ENCODE measurements at places on chromosomes 7 and 10.

GRCh38 chr10:95831515-95831914 lies 75.6 kb downstream of the ENTPD1 start:
- DNase-seq = no peak

DNA sequence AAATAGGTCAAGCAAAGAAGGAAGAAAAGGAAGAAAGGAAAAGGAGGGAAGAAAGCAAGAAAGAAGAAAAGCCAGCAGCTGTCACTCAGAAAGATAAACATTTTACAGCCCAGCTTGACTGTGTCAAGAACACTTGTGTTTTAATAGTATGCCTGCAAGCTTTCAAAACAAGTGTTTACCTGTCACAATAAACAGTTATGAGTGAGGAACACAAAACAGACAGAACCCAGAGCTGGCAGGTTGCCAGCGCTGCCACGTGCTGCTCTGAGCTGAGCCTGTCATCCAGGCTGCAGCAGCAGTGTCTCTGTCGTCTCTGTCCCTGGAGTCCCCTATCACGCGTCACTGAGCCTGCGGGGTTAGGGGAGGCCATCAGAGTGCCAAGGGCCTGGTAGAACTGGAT lies 827.6 kb upstream of the AUTS2 start:
- no peak for DNase-seq

- no peak for DNase-seq
These were observed 51.4 kb upstream of the EGFR start for GRCh38 chr7:54967377-54967776.

- DNase-seq = no peak
These were observed 1324.7 kb downstream of the GATA3 start for GRCh38 chr10:9379183-9379582.

DNA sequence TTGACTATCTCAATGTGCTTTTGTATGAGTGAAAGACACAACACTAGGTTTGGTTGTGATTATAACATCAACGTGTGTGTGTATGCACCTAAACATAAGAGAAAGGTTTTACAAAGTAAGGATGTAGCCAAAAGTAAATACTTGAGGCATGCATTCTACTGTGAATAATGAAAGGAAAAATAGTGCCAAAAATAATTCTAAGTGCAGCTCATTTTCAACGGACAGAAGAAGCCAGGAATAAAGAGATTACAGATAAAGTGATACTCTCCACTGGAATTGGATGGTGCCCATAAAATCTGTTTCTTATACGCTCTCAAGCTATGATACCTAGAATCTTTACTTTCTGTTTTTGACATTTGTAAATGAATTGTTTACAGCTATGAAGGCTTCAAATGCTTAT lies 135.0 kb upstream of the TMEM72 start:
- no peak for DNase-seq

GRCh38 chr10:97278491-97278989 lies 13.9 kb downstream of the ARHGAP19 start:
- DNase-seq = no peak

DNA sequence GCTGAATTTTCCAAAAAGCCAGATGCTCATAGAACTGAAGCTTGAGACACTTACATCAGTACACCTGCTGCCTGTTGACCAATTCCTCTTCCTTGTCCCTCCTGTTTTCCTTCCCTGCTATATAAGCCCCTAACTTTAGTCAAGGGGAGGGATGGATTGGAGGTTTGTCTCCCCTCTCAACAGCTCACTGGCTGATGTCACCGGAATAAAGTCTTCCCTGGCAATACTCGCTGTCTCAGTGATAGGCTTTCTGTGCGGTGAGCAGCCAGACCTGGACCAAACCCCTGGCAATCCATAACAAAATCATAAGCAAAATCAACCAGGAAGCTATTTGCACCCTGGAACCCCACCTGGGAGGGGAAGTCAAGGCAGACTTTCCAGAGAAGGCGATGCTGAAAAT lies 929 bp upstream of the IRF5 start:
- DNase-seq = no peak

- DNase-seq = no peak
These were observed 30.3 kb upstream of the ATXN7L1 start for GRCh38 chr7:105906695-105907094.

DNA sequence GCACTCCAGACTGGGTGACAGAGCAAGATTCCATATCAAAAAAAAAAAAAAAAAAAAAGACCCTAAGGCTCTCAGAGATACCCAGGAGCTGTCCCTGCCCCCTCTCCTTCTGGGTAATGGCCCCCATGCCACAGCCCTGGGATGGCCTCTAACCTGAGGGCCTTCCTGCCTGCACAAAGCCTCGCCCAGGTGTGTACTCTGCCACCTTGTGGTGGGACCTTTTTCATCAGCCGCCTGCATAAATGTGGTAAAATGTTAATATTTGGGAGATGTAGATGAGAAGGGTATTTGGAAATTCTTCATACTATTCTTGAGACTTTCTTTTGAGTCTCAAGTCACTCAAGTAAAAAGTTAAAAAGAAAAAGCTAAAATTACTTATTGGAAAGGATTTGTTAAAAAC lies 46.3 kb upstream of the RNF216 start:
- no peak for DNase-seq

DNA sequence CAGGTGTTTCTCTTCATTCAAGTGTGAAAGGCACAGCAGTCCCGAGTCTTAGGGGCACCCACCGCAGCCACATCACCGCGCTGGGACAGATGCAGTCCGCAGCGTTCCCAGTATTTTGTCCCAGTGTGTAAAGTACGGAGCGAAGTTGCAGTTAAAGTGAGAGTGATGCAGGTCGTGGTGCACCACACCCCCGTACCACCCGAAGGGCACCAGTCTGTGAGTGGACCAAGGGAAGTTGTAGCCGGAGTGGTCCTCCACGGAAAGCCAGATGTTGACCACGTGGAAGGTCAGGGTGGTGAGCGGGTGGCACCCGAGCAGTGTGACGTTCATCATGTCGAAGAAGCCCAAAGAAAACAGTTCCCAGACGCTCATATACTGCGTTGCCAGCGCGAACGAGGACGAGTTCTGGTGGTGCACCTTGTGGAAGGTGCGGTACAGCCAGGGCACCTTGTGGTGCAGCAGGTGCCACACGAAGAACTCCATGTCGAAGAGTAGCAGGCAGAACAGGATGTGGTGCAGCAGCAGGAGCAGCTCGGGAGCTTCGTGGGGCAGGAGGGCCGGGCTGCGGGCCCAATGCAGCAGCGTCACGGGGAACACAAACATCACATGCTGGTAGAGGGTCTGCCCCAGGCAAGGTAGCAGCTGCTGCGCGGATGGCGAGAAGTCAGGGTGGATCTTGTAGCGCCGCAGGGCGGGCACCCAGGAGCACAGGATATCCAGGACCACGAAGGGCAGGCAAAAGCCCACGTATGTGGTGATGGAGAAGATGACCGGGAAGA lies 526 bp downstream of the CH25H start:
- peak; percentile 72 for DNase-seq

GRCh38 chr7:77710067-77710466 lies 13.8 kb downstream of the RSBN1L start:
- no peak for DNase-seq

- no peak for DNase-seq
These were observed 2.8 kb upstream of the PDK4 start for GRCh38 chr7:95599069-95599468.

DNA sequence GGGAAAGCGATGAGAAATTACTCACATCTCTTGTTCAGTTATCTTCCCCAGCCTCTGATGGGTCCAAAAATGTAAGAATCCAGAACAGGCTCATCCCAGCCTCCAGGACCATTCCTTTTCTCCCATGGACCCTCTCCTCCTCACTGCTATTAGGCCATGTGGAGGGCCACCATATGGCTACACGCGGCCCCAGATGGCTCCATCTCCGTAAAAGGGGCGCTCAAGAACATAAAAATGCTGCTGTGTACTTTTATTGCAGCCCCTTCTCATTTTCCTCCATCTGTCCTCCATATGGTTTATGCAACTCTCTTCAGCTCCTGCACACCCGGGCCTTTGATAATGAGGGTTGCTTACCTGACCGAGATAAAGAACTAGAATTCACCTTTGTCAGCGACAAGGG lies 166.2 kb downstream of the RAPGEF5 start:
- DNase-seq = no peak

DNA sequence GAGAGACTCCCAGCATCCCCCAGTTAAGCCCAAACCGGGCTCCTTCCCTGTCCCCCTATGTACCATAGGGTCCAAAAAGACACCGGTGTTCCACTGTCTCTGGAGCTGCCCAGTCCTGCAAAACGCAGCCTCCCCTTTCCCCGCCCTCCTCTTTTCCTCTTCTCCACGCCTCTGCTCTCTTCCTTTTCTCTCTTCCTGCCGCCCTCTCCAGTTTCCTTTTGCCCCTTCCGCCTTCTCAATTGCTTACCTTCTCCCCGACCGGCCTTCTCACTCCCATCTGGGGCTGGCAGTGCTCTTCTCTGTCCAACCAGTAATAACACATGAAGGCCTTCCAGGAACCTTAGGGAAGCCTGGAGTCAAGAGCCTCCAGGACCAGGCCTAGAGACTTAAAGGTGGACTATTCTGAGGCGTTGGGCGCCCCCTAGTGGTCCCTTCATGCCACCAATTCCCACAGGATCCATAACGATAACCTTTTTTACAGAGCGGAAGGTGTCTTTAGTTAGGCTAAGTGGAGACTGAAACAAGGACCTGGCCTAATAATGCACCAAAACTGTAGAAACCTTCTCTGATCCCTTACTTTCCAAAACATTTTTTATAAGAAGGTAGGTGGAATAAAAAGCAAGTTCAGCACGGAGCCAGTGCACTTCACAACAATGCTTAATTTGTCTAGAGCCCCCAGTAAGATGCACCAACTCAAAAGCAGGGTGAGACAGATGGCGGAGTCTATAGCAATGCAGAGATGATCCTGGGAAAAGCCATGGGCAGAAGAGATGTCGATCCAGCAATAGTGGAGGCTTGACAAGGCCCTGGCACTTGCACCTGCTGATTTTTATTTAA lies 27.2 kb upstream of the MSRB2 start:
- DNase-seq = peak; percentile 80

- no peak for DNase-seq
These were observed 89.4 kb downstream of the FAS start for GRCh38 chr10:89079961-89080360.

GRCh38 chr7:1924258-1924817 lies 254.3 kb downstream of the ELFN1 start:
- DNase-seq = no peak

- DNase-seq = no peak
These were observed 3.6 kb downstream of the TSPAN14 start for GRCh38 chr10:80457554-80458262.

- DNase-seq = no peak
These were observed 20.4 kb downstream of the PWWP2B start for GRCh38 chr10:132417257-132417910.

- no peak for DNase-seq
These were observed 7.2 kb downstream of the ADAMTS14 start for GRCh38 chr10:70679498-70679897.

GRCh38 chr7:120171406-120171805 lies 101.6 kb upstream of the KCND2 start:
- no peak for DNase-seq

GRCh38 chr10:62681211-62681940 lies 123.1 kb upstream of the ADO start:
- no peak for DNase-seq

- no peak for DNase-seq
These were observed 467.4 kb downstream of the NEBL start for GRCh38 chr10:20429742-20430141.

DNA sequence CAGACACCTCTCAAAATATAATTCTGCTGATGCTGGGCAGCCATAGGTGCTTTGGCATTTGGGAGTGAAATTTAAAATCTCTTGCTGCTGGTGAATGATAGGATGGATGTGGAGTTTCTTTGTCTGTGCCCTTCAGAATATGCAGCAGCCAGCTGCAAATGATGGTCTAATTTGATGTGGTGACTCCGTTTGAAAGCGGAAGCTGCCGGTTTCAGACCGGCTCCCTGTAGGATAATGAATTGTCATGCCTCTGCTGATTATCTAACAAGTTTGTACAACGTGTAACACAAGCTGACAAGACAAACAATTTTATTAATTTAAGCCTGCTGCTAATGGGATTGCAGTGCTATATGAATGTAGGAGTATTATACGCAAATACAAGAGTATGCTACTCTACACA lies 103.5 kb downstream of the SND1 start:
- no peak for DNase-seq

DNA sequence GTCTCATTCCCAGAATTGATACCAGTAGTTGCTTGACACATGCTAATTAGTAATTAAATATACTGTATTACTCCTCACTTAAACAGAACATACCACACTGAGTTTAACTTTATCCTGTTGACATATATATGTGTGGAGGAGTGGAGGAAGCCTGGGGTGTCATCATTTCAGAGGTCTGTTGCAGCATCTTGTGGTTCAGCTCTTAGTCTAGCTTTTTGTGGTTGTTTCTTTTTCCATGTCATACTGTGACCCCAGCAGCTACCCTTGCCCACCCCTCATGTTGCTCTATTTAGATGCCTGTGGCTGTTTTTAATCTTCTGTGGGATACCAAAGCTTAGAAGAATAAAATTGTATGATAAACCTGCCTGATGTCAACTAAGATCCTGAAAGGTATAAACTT lies 875.4 kb downstream of the LRMDA start:
- no peak for DNase-seq

DNA sequence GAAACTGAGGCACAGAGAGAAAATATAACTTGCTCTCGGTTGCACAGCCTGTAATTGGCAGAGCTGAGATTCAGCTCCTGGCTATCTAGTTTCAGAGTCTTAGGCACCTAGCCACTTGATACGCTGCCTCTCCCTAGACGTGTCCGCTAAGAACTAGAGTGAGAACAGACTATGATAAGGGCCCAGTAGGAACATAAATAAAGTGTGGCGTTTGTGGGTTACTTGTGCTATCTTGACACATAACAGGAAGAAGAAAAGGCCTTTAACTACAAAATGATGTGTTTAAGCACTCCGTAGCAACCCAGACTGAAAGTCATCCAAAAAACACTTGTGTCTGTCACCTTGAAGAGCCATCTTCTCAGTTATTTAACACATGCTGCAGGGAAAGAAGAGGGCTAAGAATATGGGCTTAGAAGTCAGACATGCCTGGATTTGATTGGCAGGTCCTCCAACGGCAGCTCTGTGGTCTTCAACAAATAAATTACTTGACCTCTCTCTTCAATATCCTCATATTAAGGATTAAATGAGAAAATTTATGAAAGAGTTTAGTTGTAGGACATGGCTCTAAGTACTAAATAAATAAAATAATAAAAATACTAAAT lies 96.2 kb downstream of the SGMS1 start:
- DNase-seq = no peak

DNA sequence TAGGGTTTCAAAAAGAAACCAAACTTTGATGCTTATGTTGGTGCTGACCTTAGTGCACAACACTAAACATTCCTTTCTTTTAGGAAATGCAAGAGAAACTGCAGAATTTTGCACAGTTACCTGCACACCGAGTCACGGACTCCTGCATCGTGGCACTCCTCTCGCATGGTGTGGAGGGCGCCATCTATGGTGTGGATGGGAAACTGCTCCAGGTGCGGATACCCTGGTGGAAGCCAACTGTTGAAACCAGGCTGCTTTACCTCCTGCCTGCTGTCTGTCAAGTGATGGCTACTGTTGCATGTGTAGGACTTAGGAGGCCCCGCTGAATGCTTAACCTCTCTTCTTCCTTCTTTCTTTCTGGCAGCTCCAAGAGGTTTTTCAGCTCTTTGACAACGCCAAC lies 11.7 kb downstream of the CASP2 start:
- DNase-seq = no peak

- DNase-seq = no peak
These were observed 17.5 kb downstream of the BMPER start for GRCh38 chr7:33922820-33923219.

GRCh38 chr7:139990142-139990535 lies 72.6 kb downstream of the PARP12 start:
- no peak for DNase-seq

Data from suprapubic skin (tissue), 4 donors.